Osteocyte (in vitro differentiated cells): ENCODE measurements at places on chromosomes 4 and X. TPM values are rescaled to one million over a fixed set of nuclear protein-coding genes. Genes with fewer than 3 reads are reported as not detected.

DNA sequence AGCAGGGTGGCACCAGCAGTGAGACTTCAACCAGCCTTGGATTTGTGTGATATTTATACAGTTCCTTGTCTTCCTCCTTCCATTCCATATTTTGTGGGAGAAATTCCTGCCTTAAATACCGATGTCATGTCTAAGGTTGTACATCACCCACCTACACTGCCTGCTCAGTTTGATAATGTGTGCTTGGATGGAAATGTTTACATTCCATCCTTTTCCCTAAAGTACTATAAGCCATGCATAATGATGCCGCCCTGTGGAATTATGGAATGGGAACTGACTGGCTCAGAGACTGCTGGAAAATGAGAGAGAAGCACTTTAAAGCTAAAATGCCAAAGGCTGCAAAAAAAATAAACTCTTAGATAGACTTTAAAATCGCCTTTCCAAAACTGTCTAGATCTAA is 11.3 kb upstream of the GLUD2 start:
- H3K4me3 ChIP-seq: no peak overlapping the region
- no peak for DNase-seq
- peaks cover 2% of the 10 kb centered on the region for H3K27me3 ChIP-seq
- H3K27ac ChIP-seq: no peak overlapping the region

- H3K4me3 ChIP-seq: no peak overlapping the region
- H3K4me1 ChIP-seq: no peaks in the 10 kb centered on the region
- H3K36me3 ChIP-seq: no peaks in the 10 kb centered on the region
- H3K27me3 ChIP-seq: no peaks in the 10 kb centered on the region
- H3K27ac ChIP-seq: no peak overlapping the region
Measured at GRCh38 chr4:6062133-6062532, 43.9 kb upstream of the C4orf50 start.

Gene TAB3
- total RNA-seq: 12.2 and 13.3 TPM in 2 replicates

- H3K36me3 ChIP-seq: peaks cover 23% of the 10 kb centered on the region
- peak overlapping the region; percentile 89 for H3K4me3 ChIP-seq
- peaks cover 13% of the 10 kb centered on the region for H3K4me1 ChIP-seq
- DNase-seq: no peak
- no peaks in the 10 kb centered on the region for H3K27me3 ChIP-seq
- H3K27ac ChIP-seq: peak overlapping the region; percentile 95
Measured at GRCh38 chrX:136879001-136879687, 1.4 kb downstream of the RBMX start.

- H3K27me3 ChIP-seq: peaks cover 72% of the 10 kb centered on the region
- H3K27ac ChIP-seq: no peak within 1 kb of the TSS
- H3K4me3 ChIP-seq: peak within 1 kb of the TSS; percentile 67
- H3K4me1 ChIP-seq: peaks cover 24% of the 10 kb centered on the region
- H3K36me3 ChIP-seq: no peaks in the 10 kb centered on the region
Measured at GRCh38 chr4:74932832-74933561, at the start of gene PARM1. PARM1 (plus strand) TSS chr4:74933116; CDS start chr4:74933328, 212 bp downstream.

GRCh38 chr4:174122705-174123104 is 160.8 kb downstream of the FBXO8 start:
- no peak overlapping the region for H3K4me3 ChIP-seq
- peaks cover 1% of the 10 kb centered on the region for H3K4me1 ChIP-seq
- no peak overlapping the region for H3K27ac ChIP-seq

DNA sequence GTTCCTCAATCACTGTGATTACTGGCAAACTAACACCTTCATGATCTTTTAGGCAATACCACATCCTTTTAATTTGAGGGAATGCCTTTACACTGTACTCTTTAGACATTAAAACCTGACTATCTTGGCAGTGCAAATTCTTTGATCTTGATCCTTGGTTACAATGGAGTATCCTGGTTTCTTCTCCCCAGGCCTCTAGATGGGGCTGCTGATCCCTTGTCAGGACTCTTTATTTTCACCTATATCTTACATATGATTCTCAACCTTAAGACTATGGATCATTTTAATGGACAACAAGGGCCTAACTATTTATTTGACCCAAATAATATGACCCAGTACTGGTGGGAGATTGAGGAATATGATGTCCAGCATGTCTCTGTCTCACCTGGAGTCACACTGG is 1005.5 kb upstream of the INTU start:
- H3K27ac ChIP-seq: no peak overlapping the region
- H3K27me3 ChIP-seq: no peaks in the 10 kb centered on the region
- H3K4me1 ChIP-seq: peaks cover 5% of the 10 kb centered on the region
